ENCODE measurements at places on chromosomes 6 and 20. TPM values are rescaled to one million over a fixed set of nuclear protein-coding genes. Genes with fewer than 3 reads are reported as not detected.

DNA sequence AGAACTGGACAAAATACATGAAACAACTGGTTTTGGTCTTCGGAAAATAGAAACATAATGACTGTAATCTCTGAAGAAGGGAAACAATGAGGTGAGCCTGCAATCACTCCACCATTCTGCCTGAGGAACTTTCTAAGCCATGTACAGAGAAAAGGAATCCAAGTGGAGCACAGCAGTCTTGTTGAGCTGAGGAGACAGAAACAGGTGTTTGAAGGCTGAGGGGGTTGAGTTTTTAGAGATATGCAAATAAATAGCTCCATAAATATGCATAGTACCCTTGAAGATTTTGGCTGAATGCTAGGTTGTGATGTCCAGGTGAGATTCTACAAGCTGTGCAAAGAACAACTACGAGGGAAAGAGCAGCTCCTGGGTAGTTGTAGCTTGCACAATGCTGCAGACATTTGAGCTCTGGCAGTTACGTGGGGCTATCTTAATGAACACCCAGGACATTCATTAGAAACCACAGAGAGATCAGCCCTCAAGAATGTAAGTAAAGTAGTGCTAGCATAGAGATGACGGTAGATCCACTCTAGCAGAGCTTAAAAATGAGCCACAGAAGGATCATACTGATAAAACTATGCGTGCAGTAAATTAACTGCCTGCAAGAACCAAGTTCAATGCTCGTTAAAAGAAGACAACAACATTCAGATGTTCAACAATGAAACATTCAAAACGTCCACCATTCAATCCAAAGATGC is 24.3 kb downstream of the TUBB2B start:
- DNase-seq, result no peak

Gene PM20D2
- total RNA-seq, result 11.1 TPM

Gene CST7
- 0.48 TPM for total RNA-seq

GRCh38 chr6:37630281-37630799 is 67.3 kb downstream of the MDGA1 start:
- no peak for DNase-seq

- no peak for DNase-seq
Observed at GRCh38 chr20:56964901-56965300, 301.5 kb downstream of the BMP7 start.

Gene SYNDIG1
- 11.5 TPM for total RNA-seq

- peak; percentile 72 for DNase-seq
Observed at GRCh38 chr6:25652007-25652515, at the start of gene SCGN. TSS of gene SCGN (plus strand) at chr6:25652215. CDS start at chr6:25652404, 189 bp downstream.

Gene RBPJL
- total RNA-seq, result not detected

DNA sequence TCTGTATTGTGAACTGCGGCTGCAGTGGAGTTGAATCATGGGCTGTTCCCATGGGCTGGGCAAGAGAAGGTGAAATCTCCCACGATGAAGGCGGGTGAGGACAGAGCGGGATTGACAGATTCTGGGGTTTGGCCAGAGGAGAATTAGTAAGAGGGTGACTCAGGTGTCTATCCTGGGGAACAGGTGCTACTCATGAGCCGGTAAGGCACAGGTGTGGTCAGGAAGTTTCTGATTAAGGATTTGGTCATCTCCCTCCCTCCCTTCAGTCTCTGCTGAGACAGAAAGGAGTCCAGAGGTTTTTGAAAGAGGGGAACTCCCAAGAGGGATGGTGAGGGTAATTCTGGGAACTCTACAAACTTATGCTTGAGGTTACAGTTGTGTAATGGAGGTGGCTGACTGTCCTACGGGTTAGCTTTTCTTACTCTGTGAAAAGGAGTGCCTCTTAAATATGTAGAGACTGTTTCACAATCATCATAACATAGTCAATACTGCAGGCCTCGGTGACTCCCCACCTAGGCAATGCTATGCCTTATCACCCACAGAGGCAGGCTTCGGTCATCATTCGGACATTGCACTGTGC is 31.5 kb downstream of the SERPINB1 start:
- no peak for DNase-seq

Gene POPDC3
- 50.1 TPM for total RNA-seq

DNA sequence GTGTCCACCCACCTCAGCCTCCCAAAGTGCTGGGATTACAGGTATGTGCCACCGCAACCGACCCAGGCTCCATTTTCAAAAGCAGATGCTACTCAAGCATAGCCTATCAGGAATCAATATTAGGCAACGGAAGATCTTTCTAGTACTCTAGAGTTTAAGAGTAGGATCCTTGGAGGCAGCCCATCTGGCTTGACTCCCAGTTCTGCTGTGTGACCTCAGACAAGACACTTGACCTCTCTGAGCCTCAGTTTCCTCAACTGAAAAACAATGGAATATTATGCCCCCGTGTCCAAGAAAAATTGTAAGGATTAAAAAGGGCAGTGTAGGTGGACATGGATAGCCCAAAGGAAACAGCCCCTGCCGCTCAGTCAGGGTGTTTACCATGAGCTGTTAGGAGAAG is 14.5 kb downstream of the ADA start:
- DNase-seq, result no peak

- DNase-seq, result no peak
Observed at GRCh38 chr6:9810286-9810685, 604.6 kb downstream of the TFAP2A start.

GRCh38 chr6:77094821-77095220 is 368.5 kb downstream of the HTR1B start:
- no peak for DNase-seq

DNA sequence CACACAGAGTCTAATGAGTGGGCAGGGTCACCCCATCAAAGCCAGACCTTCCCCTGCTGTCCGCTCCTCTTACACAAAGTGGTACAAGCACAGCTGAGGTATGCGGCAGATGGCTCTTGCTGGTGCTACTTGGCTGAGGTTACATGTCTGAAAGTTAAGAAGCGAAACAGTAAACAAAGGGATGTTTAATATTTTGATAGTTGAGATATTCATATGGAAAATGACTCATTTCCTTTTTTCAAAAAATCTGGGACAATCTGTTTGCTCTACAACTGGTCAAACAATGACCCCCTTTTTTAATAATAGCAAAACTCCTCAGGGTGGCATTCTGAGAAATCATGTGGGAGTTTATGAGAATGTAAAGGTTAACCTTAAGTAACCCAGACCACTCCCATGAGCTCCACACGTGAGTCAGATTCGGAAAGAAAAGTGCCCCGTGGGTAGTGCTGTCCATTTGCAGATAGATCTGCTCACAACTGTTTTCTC is 245.3 kb downstream of the TBXT start:
- DNase-seq, result no peak

Gene KIF25
- total RNA-seq, result 0.35 TPM

GRCh38 chr6:156359912-156360311 is 417.3 kb upstream of the ARID1B start:
- no peak for DNase-seq

GRCh38 chr6:93219447-93219846 is 199.9 kb downstream of the EPHA7 start:
- DNase-seq, result no peak

DNA sequence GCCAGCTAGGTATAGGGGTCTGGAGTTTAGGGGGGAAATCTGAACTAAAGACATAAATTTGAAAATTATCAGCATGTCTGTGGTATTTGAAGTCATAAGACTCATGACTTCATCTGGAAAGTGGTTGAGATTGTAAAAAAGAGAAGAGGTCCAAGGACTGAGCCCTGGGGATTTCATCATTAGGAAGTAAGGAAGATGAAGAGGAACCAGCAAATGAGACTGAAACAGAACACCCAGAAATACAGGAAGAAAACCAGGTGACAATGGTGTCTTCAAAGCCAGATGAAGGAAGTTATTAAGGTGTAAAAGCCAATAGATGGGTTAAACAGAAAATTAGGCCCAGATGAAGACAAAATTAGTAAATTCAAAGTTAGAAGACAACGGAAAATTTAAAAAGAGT is 49.1 kb upstream of the UBR2 start:
- no peak for DNase-seq

- no peak for DNase-seq
Observed at GRCh38 chr6:108423982-108424705, 129.3 kb downstream of the AFG1L start.

GRCh38 chr6:2952557-2953095 is 18.7 kb downstream of the SERPINB6 start:
- peak; percentile 84 for DNase-seq

Gene GGTLC1
- total RNA-seq, result not detected

Gene BANF2
- not detected for total RNA-seq

DNA sequence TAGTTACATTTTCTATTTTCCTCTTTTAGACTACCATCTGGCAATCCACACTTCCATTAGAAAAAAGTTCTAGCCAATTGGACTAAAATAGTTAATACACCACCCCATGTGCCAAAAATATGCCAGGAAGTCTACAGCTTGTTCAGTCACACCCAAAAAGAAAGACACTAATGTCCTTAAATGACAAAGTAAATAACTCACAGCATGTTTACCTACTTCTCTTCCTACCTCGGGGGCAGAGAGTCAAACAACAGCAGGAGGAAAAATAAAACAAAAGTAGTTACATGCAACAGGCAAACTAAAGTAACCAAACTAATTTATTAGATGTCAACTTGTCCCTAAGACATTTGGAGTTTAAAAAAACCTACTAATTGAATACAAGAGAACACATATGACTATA is 57.0 kb downstream of the UBE3D start:
- no peak for DNase-seq

Gene PXDC1
- total RNA-seq, result 24.3 TPM

- DNase-seq, result no peak
Observed at GRCh38 chr6:131645846-131646245, 8.7 kb downstream of the ENPP3 start.

Gene PNLDC1
- not detected for total RNA-seq

DNA sequence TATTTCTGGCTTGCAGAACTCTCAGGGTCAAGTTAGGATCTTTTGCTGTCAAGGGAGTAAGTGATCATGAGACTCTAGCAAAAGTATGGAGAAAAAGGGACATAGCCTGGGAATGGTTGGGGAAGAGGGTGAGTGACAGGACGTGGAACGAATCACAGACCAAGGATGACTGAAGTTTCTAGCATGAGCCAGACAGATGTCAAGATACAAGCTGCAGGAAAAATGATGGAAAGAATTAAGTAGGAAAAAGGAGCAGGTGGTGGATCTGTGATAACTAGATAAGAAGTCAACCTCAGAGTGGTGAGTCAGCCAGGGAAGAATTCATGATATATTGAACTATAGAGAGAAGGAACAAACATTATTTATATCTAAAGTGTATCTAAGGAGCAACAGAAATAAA is 159.8 kb upstream of the SYNDIG1 start:
- DNase-seq, result no peak

Gene FRS3
- total RNA-seq, result 4.8 TPM

DNA sequence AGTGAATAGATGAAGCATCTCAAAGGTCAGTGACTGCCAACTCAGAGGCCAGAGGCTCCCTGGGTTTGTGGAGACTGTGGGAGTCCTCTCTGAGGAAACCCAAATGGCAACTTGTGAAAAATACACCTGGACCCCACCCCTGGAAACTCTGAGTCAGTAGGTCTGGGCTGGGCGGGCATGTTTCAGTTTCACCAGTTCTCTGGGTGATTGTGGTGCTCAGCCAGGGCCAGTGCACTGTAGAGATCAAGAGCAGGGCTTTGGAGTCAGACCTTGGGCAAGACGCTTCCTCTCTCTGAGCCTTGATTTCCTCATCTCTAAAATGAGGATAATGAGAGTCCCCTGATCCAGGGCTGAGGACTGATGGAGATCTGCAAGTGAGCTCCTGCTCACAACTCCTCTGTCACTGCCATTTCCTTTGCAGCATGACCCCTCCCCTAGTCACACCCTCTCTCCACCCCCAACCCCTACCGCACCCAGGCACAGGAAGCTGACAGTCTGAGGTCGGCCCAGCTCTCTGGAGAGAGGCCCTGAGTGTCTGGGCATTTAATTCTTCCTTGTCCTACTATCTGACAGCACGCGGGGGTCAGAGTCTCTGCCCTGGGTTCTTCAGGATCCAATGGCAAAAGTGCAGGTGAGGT is 5.1 kb downstream of the DEF6 start:
- DNase-seq, result peak; percentile 62

DNA sequence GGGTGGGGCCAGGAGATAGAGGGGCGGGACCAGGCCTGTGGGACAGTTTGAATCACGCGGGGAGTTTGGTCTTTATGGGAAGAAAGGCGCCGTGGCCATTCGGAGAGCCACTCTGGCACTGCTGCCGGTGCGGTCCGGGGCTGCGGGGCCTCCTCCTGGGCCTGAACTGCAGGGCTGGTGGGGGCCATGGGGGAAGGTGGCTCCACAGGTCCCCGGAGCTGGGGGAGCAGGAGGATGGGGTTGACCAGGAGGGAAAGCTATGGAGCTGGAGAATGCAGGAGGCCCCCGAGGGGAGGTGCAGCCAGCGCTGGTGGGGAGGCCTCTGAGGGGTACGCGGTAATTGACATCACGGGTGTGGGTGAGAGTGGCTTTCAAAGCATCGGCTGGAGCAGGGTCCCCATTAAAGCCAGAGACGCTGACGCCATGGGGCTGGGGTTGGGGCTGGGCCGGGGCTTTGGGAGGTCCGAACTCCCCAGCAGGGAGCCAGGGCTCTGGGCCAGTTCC is 1.8 kb upstream of the BHLHE23 start:
- DNase-seq, result no peak

DNA sequence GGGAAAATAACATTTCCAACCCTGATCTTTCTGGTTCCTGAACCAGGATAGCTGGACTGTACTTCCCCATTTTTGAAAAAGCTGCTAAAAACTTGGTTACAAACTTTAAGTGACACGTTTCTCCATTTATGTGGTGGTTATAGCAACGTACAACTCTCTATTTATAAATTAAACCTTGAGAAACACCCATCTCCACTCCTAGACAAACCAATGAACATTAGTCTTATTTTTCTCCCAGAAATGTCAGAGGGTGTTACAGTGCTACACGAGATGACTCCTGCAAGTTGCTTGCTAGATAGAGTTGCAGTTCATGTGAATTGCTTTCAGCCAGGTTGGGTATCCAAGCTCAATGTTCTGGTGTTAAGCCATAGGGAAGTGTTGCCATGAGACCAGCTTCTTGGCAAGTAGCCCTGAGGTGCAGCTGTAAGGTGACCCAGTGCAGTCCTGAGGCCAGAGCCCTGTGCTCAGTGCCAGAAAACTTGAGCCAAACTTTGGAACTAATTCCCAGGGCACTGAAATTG is 51.3 kb upstream of the REV3L start:
- DNase-seq, result peak; percentile 74

DNA sequence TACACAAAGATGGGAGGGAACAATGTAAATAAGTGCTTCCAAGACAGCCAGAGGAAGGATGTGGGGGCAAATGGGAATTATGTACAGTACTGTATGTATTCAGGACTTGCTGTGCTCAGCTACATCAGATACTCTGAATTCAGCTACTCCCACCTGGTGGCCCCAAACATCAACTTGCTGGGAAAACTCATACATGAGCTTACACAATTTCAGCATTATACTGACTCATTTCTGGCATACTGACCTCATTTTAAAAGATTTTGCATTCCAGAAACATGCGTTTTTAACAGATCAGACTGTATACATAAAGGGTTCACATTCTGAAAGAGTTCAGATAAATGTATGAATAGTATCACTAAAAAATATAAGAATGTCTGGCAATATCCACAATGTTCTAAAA is 59.7 kb downstream of the GPX5 start:
- no peak for DNase-seq

Gene RIN2
- 52.4 TPM for total RNA-seq

DNA sequence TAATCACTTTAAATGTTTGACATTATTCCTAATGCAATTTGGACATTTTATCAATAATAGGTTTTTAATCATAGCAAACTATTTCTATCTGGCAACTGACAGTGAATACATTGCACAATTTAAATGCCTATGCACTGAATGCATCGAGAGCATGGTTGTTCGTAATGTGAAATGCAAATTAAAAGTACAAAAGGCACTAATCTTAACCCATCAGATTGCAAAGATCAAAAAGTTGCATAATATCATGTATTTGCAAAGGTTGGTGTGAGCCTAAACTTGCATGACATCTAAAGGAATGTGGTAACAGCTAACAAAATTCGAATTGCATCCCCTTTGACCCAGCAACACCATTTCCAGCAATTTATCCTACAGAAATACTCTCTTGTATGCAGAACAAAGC is 469.9 kb upstream of the IRAK1BP1 start:
- no peak for DNase-seq
